ENCODE measurements at places on chromosomes 3 and 15.

GRCh38 chr15:92294759-92295158, 98.9 kb upstream of the ST8SIA2 start:
- DNase-seq, result no peak

DNA sequence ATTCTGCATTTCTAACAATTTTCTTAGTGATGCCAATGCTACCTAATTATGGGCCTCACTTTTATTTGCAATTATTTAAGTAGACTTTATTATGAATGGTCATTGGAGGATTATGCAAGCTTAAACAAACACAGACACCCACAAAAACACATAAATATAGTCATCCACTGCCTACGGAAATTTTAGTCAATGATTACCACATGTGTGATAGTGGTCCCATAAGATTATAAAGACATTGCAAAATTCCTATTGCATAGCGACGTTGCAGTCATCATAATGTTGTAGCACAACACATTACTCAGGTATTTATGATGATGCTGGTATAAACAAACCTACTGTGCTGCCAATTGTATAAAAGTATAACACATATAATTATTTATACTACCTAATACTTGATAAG, 247.8 kb upstream of the ALCAM start:
- DNase-seq, result peak; percentile 21

- DNase-seq, result no peak
Observed at GRCh38 chr15:96349034-96349856, 18.7 kb downstream of the NR2F2 start.

DNA sequence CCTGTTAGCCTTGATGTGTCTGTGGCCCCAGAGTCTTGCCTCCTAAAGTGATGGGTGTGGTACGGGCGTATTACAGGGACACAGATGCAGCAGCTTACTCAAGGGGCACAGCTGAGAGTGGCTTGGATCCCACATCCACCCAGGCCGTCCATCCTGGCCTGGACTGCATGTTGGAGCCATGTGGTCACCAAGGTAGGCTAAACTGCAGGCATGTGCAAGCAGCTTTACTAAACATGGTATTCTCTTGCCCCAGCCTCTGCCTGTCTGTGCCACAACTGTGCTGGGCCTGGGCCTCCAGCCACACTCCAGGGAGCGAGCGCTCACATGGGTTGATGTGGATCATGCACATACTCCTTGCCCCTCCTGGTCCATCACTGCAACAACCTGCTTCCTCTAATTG, 6.1 kb upstream of the GPR62 start:
- no peak for DNase-seq

DNA sequence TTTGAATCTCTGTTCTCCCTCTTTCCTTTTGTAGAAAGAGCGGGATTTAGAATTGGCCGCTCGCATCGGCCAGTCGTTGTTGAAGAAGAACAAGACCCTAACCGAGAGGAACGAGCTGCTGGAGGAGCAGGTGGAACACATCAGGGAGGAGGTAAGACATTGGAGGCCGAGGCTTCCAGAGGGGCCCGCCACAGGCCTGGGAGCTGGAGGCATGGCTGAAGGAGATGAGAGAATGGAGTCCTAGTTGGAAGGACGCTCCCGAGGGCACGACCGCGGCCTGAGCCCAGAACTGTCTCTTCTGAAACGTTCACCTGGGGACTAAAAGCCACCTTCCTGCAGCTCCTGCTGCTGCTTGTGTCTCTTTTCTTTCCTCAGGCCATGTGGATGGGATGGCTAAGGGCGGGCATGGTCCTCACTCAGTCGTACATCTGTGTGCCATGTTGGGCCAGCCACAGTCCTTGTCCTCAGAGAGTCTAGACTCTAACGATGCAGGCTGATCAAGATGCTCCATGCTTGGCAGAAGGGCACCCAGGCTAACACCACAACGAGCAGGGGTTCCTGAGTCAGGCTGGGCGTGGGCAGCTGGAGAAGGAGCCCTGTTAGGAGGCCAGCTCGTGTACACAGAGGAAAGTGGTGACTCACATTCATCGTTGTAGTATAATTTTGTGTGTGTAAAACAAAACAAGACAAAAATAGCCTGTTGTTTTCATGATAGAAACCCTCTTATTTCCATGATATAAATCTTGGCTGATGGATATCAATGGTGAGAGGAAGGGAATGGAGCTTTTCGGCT, 81.1 kb downstream of the CCK start:
- DNase-seq, result peak; percentile 45
